Psoas muscle (tissue), 8 donors: ENCODE measurements at places on chromosomes 6 and 20. TPM values are rescaled to one million over a fixed set of nuclear protein-coding genes. Genes with fewer than 3 reads are reported as not detected.

Gene SLC26A8
- total RNA-seq: not detected

Gene PPP1R14C
- total RNA-seq: 22.2 TPM

Gene SIRPD
- total RNA-seq: not detected

Gene UST
- total RNA-seq: 2.0 TPM

Gene PSORS1C2
- total RNA-seq: not detected

Gene SRSF12
- total RNA-seq: 0.21 TPM

Gene ULBP1
- total RNA-seq: 0.12 TPM

Gene TTI1
- total RNA-seq: 15.4 TPM

Gene MYLIP
- total RNA-seq: 23.4 TPM

Gene PRDM13
- not detected for total RNA-seq

Gene MROH8
- total RNA-seq: 5.5 TPM

Gene CASS4
- 0.36 TPM for total RNA-seq

Gene MDFI
- 3.0 TPM for total RNA-seq

Gene RAB32
- total RNA-seq: 3.0 TPM

Gene RBPJL
- 0.22 TPM for total RNA-seq

Gene CST8
- total RNA-seq: not detected

Gene HLA-DMB
- 2.8 TPM for total RNA-seq

Gene IL17F
- not detected for total RNA-seq

Gene ZSCAN16
- 1.4 TPM for total RNA-seq

Gene OR2H1
- not detected for total RNA-seq

Gene WFDC2
- not detected for total RNA-seq

Gene CALHM5
- total RNA-seq: 0.58 TPM

Gene RBM24
- total RNA-seq: 135 TPM

Gene MYLK2
- 109 TPM for total RNA-seq

Gene RAET1E
- 6.2 TPM for total RNA-seq

Gene PACSIN1
- total RNA-seq: 0.11 TPM

Gene ATP9A
- 42.3 TPM for total RNA-seq

Gene SNRPB2
- total RNA-seq: 33.1 TPM

Gene IL17A
- total RNA-seq: not detected

Gene DYNLRB1
- total RNA-seq: 93.2 TPM

Gene C2
- 3.6 TPM for total RNA-seq
